ENCODE measurements at places on chromosomes 1 and 21. TPM values are rescaled to one million over a fixed set of nuclear protein-coding genes. Genes with fewer than 3 reads are reported as not detected.

GRCh38 chr1:159869173-159869572 lies 6.7 kb upstream of the VSIG8 start:
- no peaks in the 10 kb centered on the region for H3K27me3 ChIP-seq
- H3K36me3 ChIP-seq, result no peaks in the 10 kb centered on the region
- no peak for DNase-seq
- no peak overlapping the region for H3K27ac ChIP-seq

- no peak overlapping the region for H3K27ac ChIP-seq
- no peaks in the 10 kb centered on the region for H3K36me3 ChIP-seq
- peaks cover 23% of the 10 kb centered on the region for H3K4me1 ChIP-seq
- H3K4me3 ChIP-seq, result no peak overlapping the region
- H3K27me3 ChIP-seq, result peaks cover 20% of the 10 kb centered on the region
- DNase-seq, result no peak
Observed at GRCh38 chr21:42777064-42777756, 102.1 kb downstream of the WDR4 start.

DNA sequence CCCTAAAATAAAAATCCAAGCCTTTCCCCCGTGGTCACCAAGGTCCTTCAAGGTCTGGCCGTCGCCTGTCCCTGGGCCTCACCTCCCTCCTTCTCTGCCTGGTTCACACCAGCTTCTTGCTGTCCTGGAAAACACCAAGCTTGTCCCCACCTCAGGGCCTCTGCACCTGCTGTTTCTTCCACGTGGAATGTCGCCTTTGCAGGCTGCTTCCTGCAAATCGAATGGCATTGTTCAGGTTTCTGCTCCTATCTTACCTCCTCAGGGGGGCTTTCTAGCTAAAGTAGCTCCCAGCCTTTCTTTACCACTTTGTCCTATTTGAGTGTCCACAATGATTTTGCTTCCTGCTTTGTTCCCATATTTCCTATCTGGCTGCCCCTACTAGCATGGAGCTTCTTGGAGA lies 3.3 kb upstream of the CASZ1 start:
- no peak overlapping the region for H3K27ac ChIP-seq
- H3K4me1 ChIP-seq, result peaks cover 12% of the 10 kb centered on the region
- H3K27me3 ChIP-seq, result peaks cover 28% of the 10 kb centered on the region
- no peak overlapping the region for H3K4me3 ChIP-seq

DNA sequence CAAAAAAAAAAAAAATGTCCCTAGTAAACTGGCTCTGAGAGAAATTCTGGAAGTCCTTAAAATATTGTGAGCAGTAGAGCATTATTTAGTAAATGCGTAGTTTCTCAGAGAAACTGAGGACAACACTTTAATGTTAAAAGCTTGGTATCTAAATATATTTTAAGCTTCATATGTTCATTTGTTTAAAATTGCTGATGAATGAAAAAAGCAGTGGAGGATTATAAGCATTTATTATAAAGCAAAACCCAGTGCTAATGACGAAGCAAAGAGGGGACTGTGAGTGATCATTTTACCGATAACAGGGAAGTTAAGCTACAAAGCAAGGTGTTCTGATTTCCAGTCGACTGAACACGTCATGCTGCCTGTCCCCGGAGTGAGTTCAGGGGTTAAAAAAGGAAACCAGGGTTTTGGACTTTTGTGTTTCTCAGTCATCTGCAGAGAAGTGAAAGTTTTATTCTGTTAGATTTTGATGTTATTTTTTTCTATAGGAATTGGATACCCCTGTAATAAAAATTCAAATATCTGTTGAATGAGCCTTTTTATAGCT lies 64.5 kb upstream of the SCCPDH start:
- no peaks in the 10 kb centered on the region for H3K4me1 ChIP-seq
- DNase-seq, result no peak
- H3K4me3 ChIP-seq, result no peak overlapping the region
- no peak overlapping the region for H3K27ac ChIP-seq
- H3K27me3 ChIP-seq, result no peaks in the 10 kb centered on the region
- no peaks in the 10 kb centered on the region for H3K36me3 ChIP-seq

Gene SH3BGR
- 5.9 TPM for total RNA-seq

- no peak for DNase-seq
- no peaks in the 10 kb centered on the region for H3K36me3 ChIP-seq
- H3K27me3 ChIP-seq, result peaks cover 26% of the 10 kb centered on the region
- peaks cover 50% of the 10 kb centered on the region for H3K4me1 ChIP-seq
Observed at GRCh38 chr1:10862743-10863335, 66.4 kb upstream of the CASZ1 start.

GRCh38 chr1:204258213-204259115 lies 44.7 kb upstream of the GOLT1A start:
- no peak overlapping the region for H3K27ac ChIP-seq
- no peaks in the 10 kb centered on the region for H3K27me3 ChIP-seq
- H3K4me1 ChIP-seq, result peaks cover 32% of the 10 kb centered on the region
- H3K4me3 ChIP-seq, result no peak overlapping the region
- DNase-seq, result peak; percentile 88

- no peak for DNase-seq
- peaks cover 64% of the 10 kb centered on the region for H3K36me3 ChIP-seq
- H3K4me3 ChIP-seq, result no peak overlapping the region
- H3K4me1 ChIP-seq, result no peaks in the 10 kb centered on the region
- H3K27me3 ChIP-seq, result no peaks in the 10 kb centered on the region
Observed at GRCh38 chr1:225990705-225991464, 8.3 kb downstream of the SDE2 start.

DNA sequence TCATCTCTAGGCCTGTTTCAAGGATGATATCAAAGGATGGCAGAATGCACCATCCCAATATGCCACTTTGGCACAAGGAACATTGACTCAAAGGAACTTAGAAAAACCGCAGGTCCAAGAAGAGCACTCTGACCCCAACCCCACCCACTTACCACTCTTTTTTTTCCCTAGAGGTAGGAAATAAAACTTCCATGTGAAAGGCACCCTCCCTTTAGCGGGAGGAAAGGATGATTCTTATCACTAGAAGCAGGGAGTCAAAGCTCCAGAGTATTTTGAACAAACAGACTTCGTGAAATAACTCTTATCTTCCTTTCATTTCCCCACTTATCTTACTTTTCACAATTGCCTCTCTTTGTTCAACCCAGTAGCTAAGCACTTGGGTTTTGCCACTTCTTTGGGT lies 22.2 kb downstream of the PSMG1 start:
- H3K27ac ChIP-seq, result no peak overlapping the region
- H3K4me3 ChIP-seq, result no peak overlapping the region
- no peak for DNase-seq
- H3K36me3 ChIP-seq, result no peaks in the 10 kb centered on the region

DNA sequence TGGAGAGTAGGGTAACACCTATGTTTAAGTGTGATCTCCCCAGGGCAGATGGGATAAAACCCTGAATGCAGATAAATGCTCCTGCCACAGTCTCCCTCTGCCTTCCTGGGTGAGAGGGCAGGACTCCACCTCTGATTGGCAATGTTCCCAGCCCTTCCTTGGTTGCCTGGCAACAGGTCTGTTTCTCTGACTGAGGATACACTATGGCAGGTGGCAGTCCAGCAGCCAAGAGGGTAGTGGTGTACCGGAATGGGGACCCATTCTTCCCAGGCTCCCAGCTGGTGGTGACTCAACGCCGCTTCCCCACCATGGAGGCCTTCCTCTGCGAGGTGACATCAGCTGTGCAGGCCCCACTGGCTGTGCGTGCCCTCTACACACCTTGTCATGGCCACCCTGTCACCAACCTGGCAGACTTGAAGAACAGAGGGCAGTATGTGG lies at the start of gene DCDC2B:
TSS of gene DCDC2B (plus strand) at position 199 of the 438 bp plus-strand sequence. CDS start at position 204, 5 bp downstream.
- H3K27ac ChIP-seq, result no peak within 1 kb of the TSS
- H3K4me1 ChIP-seq, result 0 out of 2 replicates have a peak, but pooled peaks cover 4% of the 10 kb centered on the region
- H3K4me3 ChIP-seq, result no peak within 1 kb of the TSS
- H3K36me3 ChIP-seq, result no peaks in the 10 kb centered on the region
- H3K27me3 ChIP-seq, result peaks cover 10% of the 10 kb centered on the region
- peak; percentile 33 for DNase-seq

- peak overlapping the region; percentile 59 for H3K4me3 ChIP-seq
- H3K27ac ChIP-seq, result peak overlapping the region; percentile 90
- peak; percentile 84 for DNase-seq
- peaks cover 34% of the 10 kb centered on the region for H3K4me1 ChIP-seq
- no peaks in the 10 kb centered on the region for H3K36me3 ChIP-seq
Observed at GRCh38 chr1:25922056-25922970, 16.1 kb upstream of the STMN1 start.

Gene TXNIP
- 29.1 TPM for total RNA-seq

DNA sequence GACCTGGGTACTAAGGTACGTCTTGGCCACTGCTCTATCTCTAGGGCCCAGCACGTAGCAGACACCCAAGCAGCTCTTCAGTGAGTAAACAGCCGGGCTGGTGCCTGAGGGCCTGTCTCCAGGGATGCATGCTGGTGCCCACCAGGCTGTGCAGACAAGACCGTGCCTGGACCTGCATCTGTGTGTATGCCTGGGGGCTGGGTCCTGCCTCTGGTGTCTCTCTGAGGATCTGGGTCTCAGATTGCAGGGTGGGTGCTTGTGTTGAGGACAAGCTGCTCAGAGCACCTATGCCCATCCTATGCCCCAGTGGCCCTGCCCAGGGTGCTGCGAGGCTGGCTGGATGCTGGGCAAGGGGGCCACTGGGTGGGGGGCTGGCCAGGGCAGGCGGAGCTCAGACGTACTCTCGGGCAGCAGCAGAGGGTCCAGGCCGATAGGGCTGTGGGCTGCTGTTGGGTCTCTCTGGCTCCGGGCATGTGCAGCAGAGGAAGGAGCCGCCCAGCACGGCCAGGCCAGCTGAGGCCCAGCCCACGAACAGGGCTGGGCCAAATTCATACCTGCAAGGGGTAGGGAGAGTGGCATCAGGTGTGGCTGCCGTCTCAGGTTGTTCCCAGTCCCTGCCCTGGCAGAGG lies 4.4 kb downstream of the CLDN19 start:
- DNase-seq, result no peak
- H3K4me3 ChIP-seq, result no peak overlapping the region
- no peak overlapping the region for H3K27ac ChIP-seq
- H3K27me3 ChIP-seq, result no peaks in the 10 kb centered on the region
- H3K36me3 ChIP-seq, result no peaks in the 10 kb centered on the region

GRCh38 chr1:112496290-112496689 lies 12.5 kb upstream of the WNT2B start:
- H3K27me3 ChIP-seq, result peaks cover 23% of the 10 kb centered on the region
- no peak overlapping the region for H3K27ac ChIP-seq
- H3K4me1 ChIP-seq, result no peaks in the 10 kb centered on the region
- no peaks in the 10 kb centered on the region for H3K36me3 ChIP-seq
- DNase-seq, result no peak

GRCh38 chr1:77370161-77370560 lies 88.3 kb downstream of the AK5 start:
- H3K27ac ChIP-seq, result no peak overlapping the region
- no peak overlapping the region for H3K4me3 ChIP-seq
- H3K36me3 ChIP-seq, result no peaks in the 10 kb centered on the region
- no peaks in the 10 kb centered on the region for H3K4me1 ChIP-seq

Gene KIF2C
- total RNA-seq, result 62.9 TPM

Gene WDR64
- not detected for total RNA-seq

Gene KANK4
- total RNA-seq, result 0.19 TPM

Gene RUSC1
- 87.7 TPM for total RNA-seq

Gene NMNAT2
- total RNA-seq, result 10.0 TPM

DNA sequence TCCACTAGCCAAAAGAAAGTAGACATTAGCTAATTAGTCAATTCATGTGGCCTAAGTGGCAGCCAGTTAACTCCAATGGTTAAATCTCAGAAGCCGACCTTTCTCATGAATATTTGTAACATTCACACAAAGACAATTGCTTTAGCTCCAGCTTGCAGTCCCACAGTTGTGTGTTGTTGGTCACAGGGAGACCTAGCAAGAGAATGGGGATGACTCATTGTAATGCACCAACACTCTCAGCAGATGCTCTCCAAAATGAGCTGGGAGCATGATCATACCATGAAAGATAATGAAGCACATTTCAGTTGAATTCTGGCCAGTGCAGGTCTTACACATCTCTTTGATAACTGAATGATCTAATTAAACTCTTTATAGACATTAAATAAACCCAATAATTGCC lies 160.4 kb downstream of the HLX start:
- H3K27me3 ChIP-seq, result no peaks in the 10 kb centered on the region
- DNase-seq, result peak; percentile 7
- no peak overlapping the region for H3K27ac ChIP-seq
- peaks cover 3% of the 10 kb centered on the region for H3K4me1 ChIP-seq

DNA sequence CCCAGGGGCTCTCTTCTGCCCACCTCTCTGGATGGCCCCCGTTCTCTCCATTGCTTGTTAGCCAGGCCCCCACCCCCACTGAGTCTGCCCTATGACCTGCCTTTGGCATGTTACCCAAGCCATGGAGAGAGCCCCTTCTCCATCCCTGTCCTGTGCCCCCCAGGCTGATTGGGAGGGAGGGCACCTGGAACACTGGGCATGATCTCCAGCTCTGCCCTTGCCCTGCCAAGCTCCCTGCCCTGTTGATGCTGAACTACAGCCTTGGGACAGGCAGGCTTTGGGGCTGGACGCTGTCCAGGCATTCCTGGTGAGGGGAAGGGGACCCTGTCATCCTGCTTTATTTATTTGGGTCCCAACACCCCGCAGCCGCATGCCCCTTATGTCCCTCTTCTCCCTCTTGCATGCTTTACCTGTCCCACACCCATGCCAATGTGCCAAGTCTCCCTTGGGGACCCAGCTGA lies 10.7 kb downstream of the TRIM46 start:
- peaks cover 10% of the 10 kb centered on the region for H3K36me3 ChIP-seq
- H3K27ac ChIP-seq, result no peak overlapping the region
- H3K27me3 ChIP-seq, result no peaks in the 10 kb centered on the region
- H3K4me3 ChIP-seq, result no peak overlapping the region

- H3K27me3 ChIP-seq, result no peaks in the 10 kb centered on the region
- no peak overlapping the region for H3K27ac ChIP-seq
- DNase-seq, result no peak
- no peaks in the 10 kb centered on the region for H3K4me1 ChIP-seq
- no peak overlapping the region for H3K4me3 ChIP-seq
Observed at GRCh38 chr21:23455676-23456075, 2151.6 kb downstream of the MRPL39 start.

- no peak overlapping the region for H3K27ac ChIP-seq
- no peaks in the 10 kb centered on the region for H3K36me3 ChIP-seq
- H3K4me1 ChIP-seq, result no peaks in the 10 kb centered on the region
- no peaks in the 10 kb centered on the region for H3K27me3 ChIP-seq
- no peak overlapping the region for H3K4me3 ChIP-seq
Observed at GRCh38 chr1:47661040-47661439, 223.2 kb downstream of the FOXD2 start.

Gene HPCAL4
- total RNA-seq, result 1.1 TPM
